Right lung (tissue), 10 donors: ENCODE measurements at places on chromosomes 6 and 20. TPM values are rescaled to one million over a fixed set of nuclear protein-coding genes. Genes with fewer than 3 reads are reported as not detected.
A peak's percentile ranks its signal among the peaks of the same experiment; 100 is the strongest.

GRCh38 chr6:119454714-119455113, 105.2 kb upstream of the MAN1A1 start:
- no peak for DNase-seq

GRCh38 chr6:10391799-10392198, 23.1 kb downstream of the TFAP2A start:
- DNase-seq, result no peak

DNA sequence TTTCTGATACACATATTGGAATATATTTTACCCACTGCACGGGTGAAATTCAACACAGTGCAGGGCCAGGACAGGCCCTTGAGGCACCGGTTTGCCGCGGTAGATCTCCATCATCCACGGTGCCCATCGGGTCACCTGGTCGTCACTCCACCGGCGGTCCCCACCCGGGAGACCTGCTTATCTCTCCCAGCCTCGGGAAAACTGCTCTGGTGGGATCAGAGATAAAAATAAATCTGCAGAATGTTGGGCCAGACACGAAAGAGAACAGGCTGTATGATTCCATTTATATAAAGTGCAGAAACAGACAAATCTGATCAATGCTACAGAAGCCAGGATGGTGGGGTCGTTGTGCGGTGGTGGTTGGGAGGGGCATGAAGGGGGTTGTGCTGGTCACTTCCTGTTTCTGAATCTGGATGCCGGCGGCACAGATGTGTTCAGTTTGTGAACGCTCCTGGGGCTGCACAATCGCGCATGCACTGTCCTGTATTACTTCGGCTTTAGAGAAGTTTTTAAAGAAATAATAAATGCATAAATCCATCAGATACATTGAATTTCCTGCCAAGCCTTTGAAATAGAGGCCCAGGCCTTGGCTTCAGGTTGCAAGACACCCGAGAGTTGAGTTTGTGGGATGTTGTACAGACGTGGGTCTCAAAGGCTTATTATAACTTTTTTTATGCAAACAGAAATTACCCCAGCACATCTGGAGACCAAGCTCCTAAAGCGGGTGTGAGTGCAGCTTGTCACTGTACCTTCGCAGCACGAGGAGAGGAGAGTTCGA, 54.3 kb downstream of the ANKRD60 start:
- DNase-seq, result no peak

GRCh38 chr6:84050408-84050807, 16.8 kb downstream of the MRAP2 start:
- no peak for DNase-seq

- DNase-seq, result no peak
These were observed 210.0 kb downstream of the PTPRT start for GRCh38 chr20:42979720-42980119.

- DNase-seq, result peak; percentile 16
These were observed 208.6 kb upstream of the AGPAT4 start for GRCh38 chr6:161482517-161482858.

DNA sequence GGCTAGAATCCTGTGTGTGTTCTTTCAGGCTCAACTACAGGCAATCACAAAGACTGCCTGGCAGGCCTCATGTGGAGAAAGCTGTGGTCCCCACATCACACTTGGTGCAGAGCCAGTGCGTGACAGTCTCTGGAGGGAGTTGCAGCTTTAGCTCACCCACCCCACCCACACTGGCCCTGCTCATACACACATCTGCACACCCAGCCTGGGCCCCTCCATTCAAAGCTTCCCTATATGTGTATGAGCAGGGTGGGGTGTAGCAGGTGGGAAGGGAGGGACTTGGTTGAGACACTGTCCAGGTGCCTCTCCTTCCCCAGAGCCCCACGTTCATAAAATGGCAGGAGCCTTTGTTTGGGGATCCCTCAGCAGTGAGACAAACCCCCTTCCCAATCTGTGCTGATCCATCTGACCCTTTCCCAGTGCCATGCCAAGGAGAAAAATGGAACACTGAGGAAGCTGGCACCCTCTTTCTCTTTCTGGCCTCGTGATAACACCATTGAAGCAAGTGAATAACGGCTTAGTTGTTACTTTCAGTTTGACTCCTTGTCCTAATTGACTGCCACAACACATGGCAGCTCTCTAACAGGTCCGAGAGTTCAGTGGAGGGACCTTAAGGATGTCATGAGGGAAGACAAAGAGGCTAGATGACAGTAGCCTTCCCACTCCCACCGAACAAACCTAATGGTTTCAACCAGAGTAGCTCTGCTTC, 53.8 kb upstream of the NRSN1 start:
- no peak for DNase-seq

DNA sequence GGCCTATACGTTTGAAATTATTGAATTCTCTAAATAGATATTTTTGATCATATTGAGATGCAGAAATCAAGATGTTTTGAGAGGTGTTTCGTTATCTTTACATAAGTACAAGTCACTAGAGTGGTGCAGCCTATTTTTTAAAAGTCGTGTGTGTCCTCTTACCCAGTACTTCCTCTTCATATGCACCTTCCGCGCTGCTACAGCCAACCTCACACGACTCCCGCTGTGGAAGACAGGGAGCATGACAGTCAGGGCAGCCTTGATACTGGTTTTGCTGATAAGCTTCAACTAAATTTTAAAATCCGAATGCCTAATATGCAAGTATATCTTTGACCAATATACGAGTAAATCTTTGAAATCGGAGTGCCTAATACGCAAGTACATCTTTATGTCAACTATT, 16.3 kb downstream of the ROS1 start:
- no peak for DNase-seq

- DNase-seq, result no peak
These were observed 96.6 kb upstream of the MAN1A1 start for GRCh38 chr6:119446115-119446554.

GRCh38 chr6:42624601-42625000, 60.8 kb downstream of the UBR2 start:
- no peak for DNase-seq

DNA sequence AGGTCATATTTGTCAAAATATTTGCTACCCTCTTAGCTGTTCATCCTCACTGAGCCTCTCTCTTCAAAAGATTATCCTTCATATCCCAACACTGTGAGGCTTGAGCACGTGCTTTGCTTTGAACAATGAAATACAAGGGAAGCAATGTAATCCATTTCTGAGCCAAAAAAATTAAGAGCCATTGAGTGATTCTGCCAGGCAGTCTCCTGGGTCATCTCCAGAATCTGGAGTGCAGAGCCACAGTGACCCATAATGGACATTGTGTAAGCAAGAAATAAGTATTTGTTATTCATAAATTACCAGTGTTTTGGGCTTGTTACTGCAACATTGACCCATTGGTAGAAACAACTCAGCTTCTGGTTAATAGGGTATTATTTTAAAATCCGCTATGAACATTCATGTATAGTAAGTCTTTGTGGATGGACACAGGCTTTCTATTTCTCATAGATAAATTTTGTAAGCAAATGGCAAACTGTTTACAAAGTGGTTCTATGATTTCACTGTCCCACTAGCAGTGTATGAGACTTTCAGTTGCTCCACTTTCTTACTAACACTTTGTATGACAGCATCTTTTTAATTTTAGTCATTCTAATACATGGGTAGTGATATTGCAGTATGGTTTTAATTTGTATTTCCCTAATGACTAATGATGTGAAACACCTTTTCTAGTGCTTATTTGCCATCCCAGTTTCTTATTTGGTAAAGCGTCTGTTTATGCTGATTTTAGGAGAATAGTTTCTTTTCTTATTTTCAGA, 358.2 kb downstream of the PLCB1 start:
- DNase-seq, result no peak

DNA sequence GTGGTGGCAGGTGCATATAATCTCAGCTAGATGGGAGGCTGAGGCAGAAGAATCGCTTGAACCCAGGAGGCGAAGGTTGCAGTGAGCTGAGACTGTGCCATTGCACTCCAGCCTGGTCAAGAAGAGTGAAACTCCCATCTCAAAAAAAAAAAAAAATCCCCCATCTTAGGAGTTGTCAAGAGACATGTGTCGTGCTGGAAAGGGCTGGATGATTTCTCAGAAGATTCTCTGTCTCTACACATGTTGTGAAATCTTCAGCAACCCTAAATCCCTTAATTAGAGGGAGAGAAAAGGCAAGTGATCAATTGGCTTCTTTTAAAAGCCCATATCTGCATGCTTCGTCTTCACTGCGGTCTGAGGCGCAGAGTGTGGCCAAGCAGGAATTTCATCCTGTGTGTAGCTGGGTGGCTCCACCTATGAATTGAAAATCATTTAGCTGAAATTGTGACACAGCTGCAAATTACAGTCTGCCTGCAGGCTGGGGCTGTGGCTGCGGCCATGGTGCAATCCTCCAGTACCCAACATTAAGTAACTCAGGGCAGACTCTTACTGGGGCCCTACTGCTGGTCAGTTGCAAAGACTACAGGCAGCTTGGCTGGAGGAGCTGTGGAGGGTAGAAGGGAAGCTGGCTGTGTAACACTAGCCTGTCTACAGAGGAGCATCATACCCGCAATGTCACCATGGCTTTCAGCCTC, 3.2 kb upstream of the TGM3 start:
- DNase-seq, result no peak

GRCh38 chr6:159753081-159753872, 8.6 kb upstream of the ACAT2 start:
- DNase-seq, result no peak

GRCh38 chr6:42790549-42791181, 8.8 kb downstream of the BICRAL start:
- no peak for DNase-seq

DNA sequence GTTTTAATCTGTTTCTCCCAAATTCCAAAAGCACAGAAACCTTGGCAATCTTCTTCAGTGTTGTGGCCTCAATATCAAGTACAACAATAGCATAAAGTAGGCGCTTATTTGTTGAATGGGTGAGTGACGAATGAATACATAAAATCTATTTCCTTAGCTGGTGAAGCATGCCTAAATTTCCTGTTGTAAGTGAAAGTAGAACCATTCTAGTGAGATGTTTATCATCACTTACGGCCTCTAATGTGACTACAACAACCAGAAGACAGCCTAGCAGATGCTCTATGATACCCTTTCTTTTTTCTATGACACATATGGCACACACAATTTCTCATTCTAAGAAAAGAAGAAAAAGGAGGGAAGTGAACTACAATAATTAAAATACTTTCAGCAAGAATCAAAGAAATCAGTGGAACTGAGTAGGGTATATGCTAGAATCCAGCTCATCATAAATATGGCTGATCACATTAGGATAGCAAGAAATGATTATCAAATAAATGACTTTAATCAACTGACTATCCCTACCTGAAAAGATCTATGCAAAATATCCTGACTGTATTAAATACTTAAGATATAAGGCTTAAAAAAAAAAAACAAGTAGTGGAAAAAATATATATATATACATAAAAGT, 67.4 kb downstream of the BTBD9 start:
- no peak for DNase-seq

DNA sequence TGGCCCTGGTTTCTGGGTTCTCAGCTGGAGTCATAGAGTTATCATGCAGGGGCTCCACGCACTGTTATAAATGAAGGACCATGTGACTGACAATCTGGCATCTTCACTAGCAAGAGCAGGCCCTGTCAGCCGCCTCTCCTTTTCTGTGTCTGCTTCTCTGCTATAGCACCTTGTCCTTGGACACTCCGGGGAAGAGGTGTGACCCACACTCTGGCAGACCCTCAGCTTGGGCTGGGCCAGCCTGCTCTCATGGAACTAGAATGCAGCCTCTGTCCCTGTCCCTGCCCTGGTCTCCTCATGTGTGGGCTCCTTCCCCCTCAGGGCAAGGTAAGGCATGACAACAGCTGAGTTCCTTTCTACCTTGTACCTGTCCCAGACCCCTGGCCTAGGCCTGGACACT, 10.9 kb upstream of the FANCE start:
- DNase-seq, result no peak

ITPA gene
- 71.5 TPM for polyA plus RNA-seq

DNA sequence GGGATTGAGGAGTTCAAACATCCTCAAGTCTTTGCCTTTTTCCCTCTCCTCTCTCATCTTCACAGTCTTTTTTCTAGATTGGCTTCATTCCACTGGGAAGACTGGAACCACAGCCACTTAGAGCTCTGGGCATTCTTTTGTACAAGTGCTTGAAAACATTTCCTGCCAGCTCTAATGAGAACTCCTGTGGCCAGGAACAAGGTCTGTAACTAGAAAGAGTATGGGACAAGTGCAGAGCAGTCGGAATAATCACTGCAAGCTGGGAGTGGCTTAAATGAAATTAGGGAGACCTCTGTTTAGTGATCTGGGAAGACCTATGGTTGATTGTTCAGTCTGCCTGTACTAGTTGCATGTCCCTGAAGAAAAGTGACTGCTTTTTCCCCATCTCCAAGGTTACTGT, 41.0 kb upstream of the SMIM8 start:
- no peak for DNase-seq

DNA sequence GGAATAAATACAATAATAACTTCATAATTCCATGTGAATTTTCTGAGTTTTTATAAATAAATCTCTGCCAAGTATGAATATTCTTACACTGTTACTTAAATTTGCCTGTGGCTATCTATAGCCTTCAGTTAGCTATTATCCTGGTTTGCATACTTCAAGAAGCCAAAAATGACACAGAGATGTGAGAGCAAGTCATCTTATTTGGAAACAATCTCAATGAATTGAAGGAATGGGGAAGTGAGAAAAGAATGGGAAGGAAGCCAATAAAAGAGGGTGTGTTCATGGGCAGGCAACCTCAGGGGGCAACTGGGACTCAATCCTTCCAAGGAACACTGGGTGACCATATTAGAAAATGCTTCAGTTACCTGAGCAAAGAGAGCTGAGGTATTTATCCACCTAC, 9.9 kb downstream of the HAO1 start:
- DNase-seq, result no peak

GRCh38 chr6:136962661-136963060, 40.6 kb downstream of the SLC35D3 start:
- no peak for DNase-seq

SPATS1 gene
- 0.86 TPM for polyA plus RNA-seq

ZGPAT gene
- polyA plus RNA-seq, result 20.1 TPM

GRCh38 chr6:36713846-36714245, 16.2 kb downstream of the RAB44 start:
- DNase-seq, result no peak

- no peak for DNase-seq
These were observed 6.9 kb upstream of the CD40 start for GRCh38 chr20:46111028-46111835.

TFEB gene
- polyA plus RNA-seq, result 10.6 TPM

GRCh38 chr6:139395891-139396301, 21.4 kb upstream of the CITED2 start:
- DNase-seq, result no peak

GRCh38 chr6:22826961-22827360, 257.6 kb downstream of the HDGFL1 start:
- no peak for DNase-seq

BMP2 gene
- polyA plus RNA-seq, result 17.9 TPM

BYSL gene
- 23.5 TPM for polyA plus RNA-seq
